Calu3 (cell line): ENCODE measurements at places on chromosomes 4 and X. TPM values are rescaled to one million over a fixed set of nuclear protein-coding genes. Genes with fewer than 3 reads are reported as not detected.

DNA sequence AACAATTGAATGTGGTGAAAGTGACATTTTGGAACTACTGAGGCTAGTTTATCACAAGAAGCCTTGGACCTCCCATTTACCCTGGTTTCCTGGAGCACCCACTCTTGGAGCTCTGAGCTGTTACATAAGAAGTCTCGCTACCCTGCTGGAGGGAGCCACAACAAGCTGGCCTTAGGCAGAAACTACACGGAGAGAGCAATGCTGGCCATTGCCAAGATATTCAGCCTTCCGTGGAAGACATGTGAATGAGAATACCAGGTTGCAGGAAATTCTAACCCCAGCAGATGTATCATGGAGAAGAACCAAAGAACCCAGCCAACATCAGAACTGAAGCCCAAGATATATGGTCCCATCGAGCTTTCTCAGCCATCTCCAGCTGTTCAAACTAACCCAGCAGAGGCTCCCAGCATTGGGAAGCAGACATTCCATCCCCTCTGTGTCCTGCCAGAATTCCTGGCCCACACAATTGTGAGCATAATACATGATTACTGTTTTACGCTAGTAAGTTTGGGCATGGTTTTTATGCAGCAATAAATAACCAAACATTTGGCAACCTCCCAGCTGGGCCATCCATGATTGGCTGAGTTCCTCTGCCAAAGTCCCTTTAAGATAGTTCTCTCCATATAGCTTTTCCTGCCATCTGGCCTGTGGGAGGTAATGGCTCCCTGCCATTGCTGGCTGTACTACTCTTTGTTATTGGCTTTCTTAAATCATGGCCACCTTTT, 17.9 kb upstream of the PDE5A start:
- no peak for DNase-seq

GRCh38 chr4:171644430-171645057, 168.7 kb upstream of the GALNTL6 start:
- no peak for DNase-seq

The PHOX2B gene
- total RNA-seq: not detected in 2 replicates

DNA sequence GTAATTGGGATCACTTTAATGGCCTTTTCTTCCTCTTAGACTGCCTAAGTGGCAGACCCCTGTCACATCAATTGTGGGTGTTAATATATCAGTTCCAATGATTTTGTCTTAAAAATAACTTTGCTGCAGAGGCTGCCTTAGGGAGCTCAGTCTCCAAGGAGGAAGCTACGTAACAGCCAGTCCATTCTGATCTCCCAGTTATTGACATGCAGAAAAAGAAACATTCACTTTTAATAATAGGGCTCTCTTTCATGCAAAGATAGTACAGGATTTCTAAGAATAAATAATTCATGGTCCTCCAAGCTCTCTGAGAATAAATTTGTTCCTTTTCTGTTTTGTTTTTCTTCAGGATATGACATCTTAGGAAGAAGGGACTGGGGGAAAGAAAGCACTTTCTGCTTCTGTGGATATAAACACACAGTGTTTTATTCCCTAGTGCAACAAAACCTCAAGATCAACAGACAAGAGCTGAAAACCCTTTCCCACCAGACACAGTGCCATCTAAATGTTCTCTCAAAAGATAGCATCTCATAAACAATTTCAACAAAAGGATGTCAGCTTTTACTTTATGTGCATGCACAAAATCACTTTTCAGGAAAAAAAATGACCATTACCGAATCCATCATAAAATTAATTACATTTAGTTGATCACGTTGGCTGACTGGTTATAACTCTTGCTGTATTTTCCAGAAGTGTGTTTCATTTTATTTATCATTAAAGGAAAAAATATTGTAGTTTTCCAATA, 372.4 kb upstream of the SLC7A11 start:
- no peak for DNase-seq

- no peak for DNase-seq
Measured at GRCh38 chr4:177236886-177237285, 72.8 kb upstream of the NEIL3 start.

- DNase-seq: no peak
Measured at GRCh38 chr4:11263208-11263607, 165.5 kb downstream of the HS3ST1 start.

DNA sequence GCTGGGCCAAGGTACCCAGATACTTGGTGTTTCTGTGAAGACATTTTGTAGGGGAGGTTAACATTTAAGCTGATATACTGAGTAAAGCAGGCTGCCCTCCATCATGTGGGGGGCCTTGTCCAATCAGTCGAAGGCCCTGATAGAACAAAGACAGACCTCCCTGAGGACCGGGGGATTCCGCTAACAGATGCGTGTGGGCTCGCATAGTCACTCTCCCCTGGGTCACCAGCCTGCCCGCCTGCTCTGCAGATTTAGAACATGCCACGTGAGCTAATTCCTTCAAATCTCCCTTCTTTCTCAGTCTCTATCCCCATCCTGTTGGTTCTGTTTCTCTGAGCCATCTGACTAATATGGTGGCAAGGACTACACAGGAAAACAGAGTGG, 60.7 kb downstream of the WFS1 start:
- no peak for DNase-seq

GRCh38 chr4:26325191-26325590, 4.4 kb downstream of the RBPJ start:
- DNase-seq: peak; percentile 9

DNA sequence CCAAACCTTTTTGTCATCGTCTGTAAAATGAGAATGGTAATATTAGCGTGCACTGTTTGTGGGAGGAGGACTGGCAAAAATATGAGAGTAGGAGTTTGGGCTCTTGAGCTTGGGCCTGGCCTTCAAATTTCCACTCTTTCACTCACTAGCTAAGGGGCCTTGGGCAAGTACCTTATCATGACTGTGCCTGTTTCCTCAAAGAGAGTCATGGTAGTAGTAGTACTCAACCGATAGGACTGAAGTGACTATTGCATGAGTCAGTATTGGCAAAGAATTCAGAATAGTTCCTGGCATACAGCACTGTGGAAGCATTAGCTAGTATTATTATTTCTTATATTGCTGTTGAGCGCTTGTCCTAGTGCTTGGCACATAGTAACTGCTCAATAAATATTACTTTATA, 16.0 kb upstream of the RBM3 start:
- DNase-seq: no peak

The DGKQ gene
- total RNA-seq: 8.8 and 11.8 TPM in 2 replicates
